ENCODE measurements at places on chromosomes 1 and 21.
A peak's percentile ranks its signal among the peaks of the same experiment; 100 is the strongest.

DNA sequence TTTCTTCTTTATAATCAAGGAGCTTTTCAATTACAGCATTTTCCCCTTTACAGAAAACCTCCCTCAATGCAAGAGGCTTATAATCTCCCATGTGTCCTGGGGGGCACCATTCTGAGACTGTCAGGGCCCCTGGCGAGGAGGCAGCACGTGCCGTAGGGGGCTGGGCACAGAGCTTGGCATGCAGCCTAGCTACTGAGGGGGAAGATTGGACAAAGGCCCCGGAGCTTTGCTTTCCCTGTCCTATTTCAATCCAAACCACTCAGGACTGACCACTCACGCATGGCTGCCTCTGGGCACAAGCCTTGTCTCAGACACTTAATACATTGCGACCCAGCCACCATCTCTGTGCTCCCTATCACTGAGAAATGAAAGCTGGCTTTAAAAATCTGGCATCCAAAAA is 2.8 kb upstream of the RAP1GAP start:
- DNase-seq = no peak

DNA sequence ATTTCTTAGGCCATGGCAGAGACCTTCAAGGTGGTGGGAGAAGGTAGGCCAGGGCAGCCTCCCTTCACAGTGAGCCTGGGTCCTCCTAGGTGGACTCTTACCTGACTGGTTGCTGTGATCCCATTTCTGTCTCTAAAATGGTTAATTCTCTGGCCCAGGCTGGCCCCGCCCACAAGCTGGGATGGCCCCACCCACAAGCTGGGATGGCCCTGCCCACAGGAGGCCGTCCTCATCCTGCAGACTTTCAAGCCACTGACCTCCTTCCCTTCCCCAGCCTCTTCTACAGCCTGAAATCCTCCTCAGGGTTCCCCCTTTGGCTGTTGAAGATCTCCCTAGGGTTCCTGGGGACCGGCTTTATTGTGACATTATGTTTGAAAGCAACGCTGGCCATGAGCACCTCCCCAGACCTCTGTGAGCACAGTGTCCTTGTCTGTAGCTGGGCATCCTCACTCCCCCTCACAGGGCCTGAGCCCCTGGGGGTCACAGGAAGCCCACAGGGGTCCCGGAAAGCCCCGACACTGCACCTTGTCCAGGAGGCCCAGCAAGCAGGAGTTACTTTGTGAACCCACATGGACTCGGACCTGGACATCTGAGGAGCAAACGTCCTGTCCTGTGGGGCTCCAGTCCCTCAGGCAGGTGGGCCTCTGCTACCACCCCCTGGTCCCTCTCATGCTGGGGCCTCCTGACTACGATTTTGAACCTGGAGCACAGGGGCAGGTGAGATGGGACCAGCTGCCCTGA is 621.7 kb downstream of the MATN1 start:
- no peak for DNase-seq

DNA sequence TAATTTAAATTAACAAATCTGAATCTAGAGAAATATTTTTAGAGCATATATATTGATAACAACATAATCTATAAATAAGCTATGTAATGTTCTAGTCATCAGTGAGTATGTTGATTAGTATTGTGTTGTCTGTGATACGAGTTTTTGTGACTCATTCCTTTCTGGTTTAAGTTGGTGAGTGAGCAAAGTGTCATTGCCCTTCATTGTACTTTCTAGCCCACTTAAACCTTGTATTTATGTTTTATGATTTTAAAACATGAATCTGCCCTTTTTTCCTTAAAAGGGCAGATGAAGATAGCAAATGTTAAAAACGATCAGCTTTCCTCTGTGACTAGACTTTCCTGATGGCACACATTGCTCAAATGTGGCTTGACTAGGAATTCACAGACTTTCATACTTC is 38.5 kb downstream of the MACO1 start:
- no peak for DNase-seq

DNA sequence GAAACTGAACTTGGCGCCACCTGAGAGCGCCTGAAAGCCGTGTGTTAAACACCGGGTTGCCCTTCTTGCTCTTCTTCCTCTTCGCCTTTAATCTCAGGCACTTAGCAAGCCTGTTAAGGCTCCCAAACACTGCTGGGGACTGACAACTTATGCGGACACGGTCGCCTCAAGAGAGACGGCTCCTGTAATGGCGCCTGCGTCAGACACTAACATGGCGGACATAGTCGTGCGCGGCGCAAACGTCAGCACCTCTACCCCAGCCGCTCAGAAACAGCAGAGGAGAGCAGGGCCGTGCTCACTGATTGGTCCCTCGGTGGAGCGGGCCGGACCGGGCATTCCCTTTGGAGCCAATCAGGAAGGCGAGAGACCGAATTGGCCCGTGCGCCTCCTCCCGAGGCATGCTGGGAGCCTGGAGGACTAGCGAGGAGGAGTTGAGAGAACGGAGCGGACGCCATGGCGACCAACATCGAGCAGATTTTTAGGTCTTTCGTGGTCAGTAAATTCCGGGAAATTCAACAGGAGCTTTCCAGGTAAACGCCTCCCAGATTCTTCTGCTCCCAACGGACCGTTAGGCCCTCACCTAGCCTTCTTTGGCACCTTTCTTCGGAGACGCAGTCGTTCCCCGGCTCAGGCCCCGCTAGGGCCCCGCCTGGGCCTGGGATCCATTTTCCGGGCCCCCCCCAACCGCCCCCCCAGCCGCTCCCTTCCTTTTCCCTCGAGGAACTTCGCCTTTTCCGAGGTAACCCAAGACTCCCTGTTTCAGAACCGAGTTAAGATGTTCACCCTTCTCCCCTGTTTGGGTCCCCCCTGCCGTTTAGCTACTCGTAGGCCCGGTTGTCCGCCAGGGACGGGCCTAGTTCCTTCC is at the start of gene SON:
Gene SON (plus strand): TSS at position 399 of the 865 bp plus-strand sequence. CDS start 55 bp downstream, at position 454.
- DNase-seq = peak; percentile 95

GRCh38 chr21:27759820-27760219 is 792.9 kb upstream of the ADAMTS5 start:
- DNase-seq = no peak

DNA sequence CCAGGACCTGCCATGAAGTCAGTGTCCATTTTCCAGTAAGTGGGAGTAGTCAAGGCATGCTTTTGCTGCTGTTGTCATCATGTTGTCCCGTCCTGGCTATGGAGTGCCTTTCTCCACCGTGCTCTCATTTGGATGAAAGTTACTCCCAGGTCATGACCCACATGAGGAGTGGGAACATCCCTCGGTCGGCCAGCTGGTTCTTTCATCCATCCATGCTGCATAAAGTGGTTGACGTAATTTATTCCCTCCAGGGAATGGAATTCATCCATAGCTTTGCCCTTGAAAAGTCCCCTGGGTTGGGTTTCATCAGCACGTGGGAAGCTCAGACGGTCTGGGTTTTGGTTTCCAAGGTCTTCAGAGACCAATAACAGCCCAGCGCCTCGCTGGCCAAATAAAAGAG is 11.6 kb downstream of the PLA2G2A start:
- no peak for DNase-seq

GRCh38 chr1:226201029-226201593 is 14.6 kb upstream of the ACBD3 start:
- no peak for DNase-seq

- DNase-seq = no peak
Measured at GRCh38 chr1:177871613-177872307, 98.1 kb downstream of the SEC16B start.

DNA sequence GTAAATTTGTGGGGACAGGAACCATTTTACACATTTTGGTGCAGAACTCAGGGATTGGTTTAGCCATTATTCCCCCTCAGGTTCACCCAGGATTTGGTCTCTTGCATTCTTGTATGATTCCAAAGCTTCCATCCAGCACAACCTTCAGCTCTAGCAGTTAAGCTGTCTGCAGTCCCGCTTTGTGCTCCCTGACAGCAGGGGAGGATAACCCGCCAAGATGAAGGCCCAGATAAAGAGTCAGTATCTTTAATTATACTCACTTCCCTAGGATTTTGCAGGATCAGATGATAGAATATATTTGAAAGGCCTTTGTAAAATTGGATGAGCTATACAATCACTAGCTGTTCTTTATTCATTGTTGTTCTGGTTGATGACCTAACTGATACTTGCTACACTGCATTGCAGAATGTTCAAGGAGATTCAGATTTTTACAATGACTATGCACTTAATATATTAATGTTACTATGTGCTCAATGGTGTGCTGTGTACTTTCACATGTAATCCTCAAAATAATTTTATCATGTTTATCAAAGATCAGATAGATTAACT is 49.8 kb downstream of the SLC16A1 start:
- DNase-seq = no peak

GRCh38 chr1:15101801-15102200 is 51.7 kb upstream of the TMEM51 start:
- DNase-seq = no peak

- no peak for DNase-seq
Measured at GRCh38 chr1:168320800-168321450, 40.2 kb downstream of the TBX19 start.

DNA sequence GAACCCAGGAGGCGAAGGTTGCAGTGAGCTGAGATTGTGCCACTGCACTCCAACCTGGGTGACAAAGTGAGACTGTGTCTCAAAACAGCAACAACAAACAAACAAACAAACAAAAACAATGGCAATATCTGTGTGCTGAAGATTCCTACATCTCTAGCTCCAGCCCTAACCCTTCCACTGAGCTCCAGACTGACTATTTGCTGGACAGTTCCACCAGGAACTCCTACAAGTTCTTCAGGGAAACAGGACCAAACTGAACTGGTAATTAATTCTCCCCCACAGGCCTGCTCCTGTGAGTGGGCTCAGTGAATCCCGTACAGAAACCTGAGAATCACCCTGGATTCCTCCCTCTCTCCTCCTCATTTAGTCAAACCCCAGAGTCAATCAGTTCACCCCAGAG is 1.5 kb downstream of the SERPINC1 start:
- no peak for DNase-seq
